Bone marrow (tissue), 2 donors: ENCODE measurements at places on chromosomes 16 and 17.

DNA sequence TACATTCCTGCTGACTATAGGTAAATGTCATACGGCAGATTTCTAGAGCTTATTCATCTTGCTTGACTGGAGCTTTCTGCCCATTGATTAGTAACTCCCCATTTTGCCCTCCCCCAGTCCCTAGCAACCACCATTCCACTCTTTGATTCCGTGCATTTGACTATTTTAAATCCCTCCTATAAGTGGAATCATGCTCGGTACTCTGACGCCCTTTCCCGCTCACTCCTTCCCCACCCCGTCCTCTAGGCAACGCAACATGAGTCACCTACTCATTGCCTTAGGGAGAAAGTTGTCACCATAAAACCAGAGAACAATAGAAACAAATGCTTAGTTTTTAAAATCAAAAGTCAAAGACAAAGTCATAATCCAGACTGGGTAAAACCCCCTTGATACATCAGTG lies 45.5 kb upstream of the RBBP6 start:
- no peak for DNase-seq

GRCh38 chr16:31201582-31202413 lies 762 bp downstream of the PYCARD start:
- DNase-seq = peak; percentile 56

GRCh38 chr17:64336760-64337413 lies 53.8 kb downstream of the PECAM1 start:
- DNase-seq = no peak

DNA sequence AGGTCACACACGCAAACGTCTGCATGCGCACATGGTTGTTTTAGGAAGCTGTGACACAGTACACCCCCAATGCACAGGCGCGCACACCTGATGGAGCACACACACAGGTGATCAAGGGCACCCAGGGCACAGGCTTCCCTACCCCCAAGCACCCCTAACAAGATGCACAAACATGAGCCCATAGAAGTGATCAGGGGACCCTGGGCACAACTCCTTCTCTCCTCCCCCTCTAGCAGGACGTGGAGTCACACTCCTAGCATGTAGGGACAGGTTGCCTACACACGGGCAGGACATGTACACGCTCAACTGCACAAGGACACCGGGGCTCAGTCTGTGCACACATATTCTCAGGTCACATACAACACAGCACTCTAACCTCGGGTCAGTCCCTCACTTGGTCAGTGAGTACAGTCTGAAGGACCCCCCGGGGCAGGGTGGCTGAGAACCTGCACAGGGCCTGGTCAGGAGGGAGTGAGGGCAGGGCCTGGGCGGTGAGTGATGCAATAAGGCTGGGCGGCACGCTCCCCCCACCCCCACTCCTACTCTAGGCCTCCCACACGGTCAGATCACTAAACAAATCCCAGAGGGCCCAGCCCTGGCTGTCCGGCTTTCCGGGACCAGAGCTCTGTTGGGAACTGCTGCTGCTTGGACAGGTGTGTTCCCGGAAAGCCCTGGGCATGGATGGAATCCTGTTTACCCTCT lies 751 bp upstream of the DOC2B start:
- DNase-seq = no peak

- no peak for DNase-seq
These were observed 10.9 kb upstream of the HS3ST6 start for GRCh38 chr16:1929105-1929504.

- DNase-seq = no peak
These were observed 22.2 kb downstream of the ASPSCR1 start for GRCh38 chr17:81999587-81999975.

GRCh38 chr17:78176548-78177025 lies 8.2 kb downstream of the SYNGR2 start:
- peak; percentile 53 for DNase-seq

- DNase-seq = peak; percentile 33
These were observed 107.1 kb downstream of the AMFR start for GRCh38 chr16:56317998-56318826.

DNA sequence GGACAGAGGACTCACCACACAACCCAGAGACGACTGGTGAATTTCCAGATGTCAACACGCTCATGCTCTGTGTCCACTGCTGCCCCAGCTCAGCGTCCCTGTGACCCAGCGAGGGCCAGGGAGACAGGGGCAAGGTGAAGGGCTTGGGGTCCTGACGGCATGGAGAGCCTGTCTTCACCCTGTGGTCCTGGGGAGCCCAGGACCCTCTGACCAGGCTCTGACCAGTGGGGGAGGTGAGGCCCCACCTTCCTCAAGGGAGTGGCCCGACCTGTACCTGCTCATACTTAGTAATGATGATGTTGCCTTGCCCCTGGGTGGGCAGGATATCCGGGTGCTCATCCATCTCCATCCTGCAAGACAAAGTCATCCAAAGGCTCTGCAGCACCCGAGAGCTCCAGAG lies 39.8 kb downstream of the TNFRSF13B start:
- DNase-seq = no peak

DNA sequence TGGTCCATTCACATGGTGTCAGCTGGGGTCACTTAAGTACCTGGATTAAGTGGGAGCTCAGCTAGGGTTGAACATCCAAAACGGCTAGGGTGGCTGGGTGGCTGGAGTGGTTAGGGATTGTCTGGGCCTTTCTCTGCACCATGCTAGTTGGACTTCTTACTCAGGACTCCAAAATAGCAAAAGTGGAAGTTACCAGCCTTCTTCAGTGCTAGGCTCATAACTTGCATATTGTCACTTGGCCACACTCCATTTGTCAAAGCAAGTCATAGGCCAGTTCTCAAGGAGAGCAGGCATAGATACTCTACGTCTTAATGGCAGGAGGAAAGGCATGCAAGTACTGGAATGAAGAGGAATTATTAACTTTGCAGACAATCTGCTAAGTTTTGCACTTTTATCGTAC lies 69.7 kb downstream of the ESRP2 start:
- no peak for DNase-seq

DNA sequence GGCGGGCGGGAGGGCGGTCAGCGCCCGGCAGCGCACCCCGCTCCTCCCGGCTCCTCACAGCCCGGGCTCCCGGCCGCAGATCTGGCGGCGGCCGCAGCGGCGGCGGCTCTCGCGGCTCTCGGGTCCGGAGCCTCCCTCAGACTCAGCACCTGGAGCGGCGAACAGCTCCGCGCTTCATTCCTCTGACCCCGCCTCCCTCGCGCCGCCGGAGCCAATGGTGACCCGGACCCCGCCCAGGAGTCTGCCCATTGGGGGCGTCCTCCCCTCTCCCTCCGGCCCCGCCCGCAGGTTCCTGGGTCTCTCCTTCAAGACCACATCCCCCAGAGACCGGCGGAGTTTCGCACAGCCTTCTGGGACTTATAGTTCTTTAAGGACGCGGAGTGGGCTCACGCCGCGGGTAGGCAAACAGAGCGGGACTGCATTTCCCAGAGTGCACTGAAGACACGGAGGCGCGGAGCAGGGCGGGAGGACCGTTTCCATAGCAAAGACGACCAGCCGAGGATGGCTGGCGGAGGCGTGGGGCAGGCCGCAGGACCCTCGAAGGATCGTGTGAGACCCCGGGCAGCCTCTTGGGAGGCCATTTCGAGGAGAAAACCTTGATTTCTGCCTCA lies at the start of gene SMPD3:
SMPD3 (minus strand) TSS at position 149 of the 611 bp plus-strand sequence. CDS start 76,327 bp downstream, outside the sequence.
- DNase-seq = peak; percentile 90
